T-helper 22 cell (primary cell): ENCODE measurements at places on chromosomes 7 and 10.

GRCh38 chr10:100882252-100882651 is 30.5 kb upstream of the SLF2 start:
- no peak for DNase-seq

- DNase-seq: no peak
Observed at GRCh38 chr7:3000566-3000965, 43.1 kb downstream of the CARD11 start.

- no peak for DNase-seq
Observed at GRCh38 chr10:50988792-50989191, 85.5 kb upstream of the PRKG1 start.

GRCh38 chr10:122296363-122297120 is 25.4 kb downstream of the BTBD16 start:
- no peak for DNase-seq

GRCh38 chr10:27506280-27506679 is 2.2 kb downstream of the RAB18 start:
- DNase-seq: no peak

- no peak for DNase-seq
Observed at GRCh38 chr7:42208572-42208971, 28.4 kb downstream of the GLI3 start.
